ENCODE measurements at places on chromosomes 5 and 9. TPM values are rescaled to one million over a fixed set of nuclear protein-coding genes. Genes with fewer than 3 reads are reported as not detected.

DNA sequence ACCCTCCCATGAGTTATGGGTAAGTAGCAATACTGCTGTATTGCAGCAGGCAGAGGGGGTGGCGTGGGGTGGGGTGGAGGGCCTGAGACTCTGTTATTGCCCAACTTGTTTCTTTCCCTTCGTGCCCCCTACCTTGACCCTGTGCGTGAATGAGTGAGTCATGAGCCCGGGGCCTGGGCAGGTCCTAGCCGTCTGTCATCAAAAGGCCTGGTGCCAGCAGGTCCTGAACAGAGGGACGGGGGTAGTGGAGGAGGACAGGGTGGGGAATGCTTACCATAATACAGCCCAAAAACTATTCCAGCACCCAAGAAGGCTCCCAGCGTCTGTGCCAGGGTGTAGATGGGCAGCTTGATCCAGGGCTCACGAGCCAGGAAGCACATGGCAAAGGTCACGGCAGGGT, 4.3 kb downstream of the AQP3 start:
- H3K27me3 ChIP-seq = no peaks in the 10 kb centered on the region
- H3K4me3 ChIP-seq = no peak overlapping the region
- no peak overlapping the region for H3K27ac ChIP-seq
- DNase-seq = no peak
- peaks cover 28% of the 10 kb centered on the region for H3K36me3 ChIP-seq

DNA sequence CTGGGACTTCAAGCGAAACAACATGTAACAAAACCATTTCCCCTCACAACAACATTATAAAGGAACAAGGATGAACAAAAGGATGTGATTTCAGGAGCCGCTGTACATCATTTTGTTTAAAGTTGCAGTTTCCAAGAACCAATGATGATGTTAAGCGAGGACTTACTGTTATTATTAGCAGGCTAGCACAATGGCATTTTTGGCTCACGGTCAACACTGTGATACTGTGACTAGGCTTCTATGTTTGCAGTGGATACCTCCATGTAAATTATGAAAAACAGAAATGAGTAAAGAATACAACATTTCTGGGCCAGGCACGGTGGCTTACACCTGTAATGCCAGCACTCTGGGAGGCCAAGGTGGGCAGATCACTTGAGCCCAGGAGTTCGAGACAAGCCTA, 113.0 kb downstream of the AUH start:
- no peak overlapping the region for H3K27ac ChIP-seq
- no peak for DNase-seq
- no peaks in the 10 kb centered on the region for H3K36me3 ChIP-seq

- no peak for DNase-seq
- H3K4me3 ChIP-seq = no peak overlapping the region
- H3K27me3 ChIP-seq = no peaks in the 10 kb centered on the region
- H3K36me3 ChIP-seq = no peaks in the 10 kb centered on the region
Measured at GRCh38 chr9:76912636-76913275, 6.8 kb upstream of the PRUNE2 start.

- H3K27me3 ChIP-seq = no peaks in the 10 kb centered on the region
- no peak within 1 kb of the TSS for H3K4me3 ChIP-seq
- H3K4me1 ChIP-seq = no peaks in the 10 kb centered on the region
- no peak within 1 kb of the TSS for H3K27ac ChIP-seq
- no peaks in the 10 kb centered on the region for H3K36me3 ChIP-seq
- no peak for DNase-seq
Measured at GRCh38 chr5:55850839-55851674, at the start of gene IL31RA. TSS of gene IL31RA (plus strand) at chr5:55851357. CDS start at chr5:55851571, 214 bp downstream.

GRCh38 chr5:78518365-78519197, 130.0 kb downstream of the LHFPL2 start:
- no peaks in the 10 kb centered on the region for H3K36me3 ChIP-seq
- H3K27me3 ChIP-seq = no peaks in the 10 kb centered on the region
- peak overlapping the region; percentile 57 for H3K27ac ChIP-seq
- H3K4me3 ChIP-seq = no peak overlapping the region
- peaks cover 9% of the 10 kb centered on the region for H3K4me1 ChIP-seq

DNA sequence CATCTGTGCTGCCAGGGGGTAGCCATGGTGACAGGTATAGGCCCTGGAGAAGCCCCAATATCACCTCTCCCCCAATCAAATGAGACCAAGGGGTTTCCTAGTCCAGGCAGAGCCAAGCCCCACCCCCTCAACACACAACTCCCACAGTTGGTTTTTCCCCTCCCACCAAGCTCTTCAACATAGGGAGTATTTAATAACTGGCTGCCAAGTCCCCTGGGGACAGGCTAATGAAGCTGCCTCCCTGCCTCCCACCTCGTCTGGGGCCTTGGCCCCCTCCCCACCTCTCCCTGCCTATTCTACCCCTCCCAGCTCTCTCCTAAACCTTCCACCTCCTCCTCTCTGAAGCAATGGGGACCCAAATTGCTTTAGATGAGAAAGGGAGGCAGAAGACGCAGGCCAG, 23.4 kb downstream of the CPLX2 start:
- peaks cover 10% of the 10 kb centered on the region for H3K4me1 ChIP-seq
- H3K4me3 ChIP-seq = no peak overlapping the region
- no peaks in the 10 kb centered on the region for H3K27me3 ChIP-seq

- H3K4me3 ChIP-seq = no peak overlapping the region
- no peak overlapping the region for H3K27ac ChIP-seq
- no peak for DNase-seq
- H3K27me3 ChIP-seq = no peaks in the 10 kb centered on the region
Measured at GRCh38 chr5:67319935-67320725, 123.5 kb upstream of the CD180 start.

GRCh38 chr9:79768194-79768593, 196.4 kb downstream of the TLE4 start:
- no peaks in the 10 kb centered on the region for H3K4me1 ChIP-seq
- no peaks in the 10 kb centered on the region for H3K36me3 ChIP-seq
- DNase-seq = no peak
- no peak overlapping the region for H3K27ac ChIP-seq
- no peak overlapping the region for H3K4me3 ChIP-seq

DNA sequence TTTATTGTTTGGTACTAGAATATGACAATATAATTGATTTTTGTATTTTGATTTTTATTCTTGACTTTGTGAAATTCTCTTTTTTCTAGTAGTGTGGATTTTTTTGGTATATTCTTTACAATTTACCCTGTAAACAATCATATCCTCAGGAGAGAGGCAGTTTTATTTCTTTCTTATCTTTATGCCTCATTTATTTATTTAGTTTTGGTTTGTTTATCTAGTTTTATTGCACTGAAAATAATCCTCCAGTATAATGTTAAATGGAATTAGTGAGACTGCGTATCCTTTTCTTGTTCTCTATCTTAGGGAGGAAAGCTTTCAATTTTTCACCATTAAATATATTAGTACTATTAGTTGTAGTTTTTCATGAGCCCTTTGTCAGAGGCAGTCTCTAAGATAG, 109.4 kb downstream of the MACROH2A1 start:
- no peaks in the 10 kb centered on the region for H3K4me1 ChIP-seq
- no peaks in the 10 kb centered on the region for H3K36me3 ChIP-seq
- no peak overlapping the region for H3K4me3 ChIP-seq
- no peaks in the 10 kb centered on the region for H3K27me3 ChIP-seq
- DNase-seq = no peak

GRCh38 chr5:146034127-146034526, 71.2 kb downstream of the PLAC8L1 start:
- H3K4me1 ChIP-seq = no peaks in the 10 kb centered on the region
- H3K27me3 ChIP-seq = no peaks in the 10 kb centered on the region
- H3K36me3 ChIP-seq = no peaks in the 10 kb centered on the region
- no peak overlapping the region for H3K4me3 ChIP-seq

- no peaks in the 10 kb centered on the region for H3K27me3 ChIP-seq
- no peaks in the 10 kb centered on the region for H3K36me3 ChIP-seq
Measured at GRCh38 chr9:125513668-125514413, 193.2 kb downstream of the MAPKAP1 start.

GRCh38 chr9:98861781-98862504, 54.5 kb downstream of the GALNT12 start:
- H3K27me3 ChIP-seq = no peaks in the 10 kb centered on the region
- H3K4me3 ChIP-seq = no peak overlapping the region
- H3K4me1 ChIP-seq = no peaks in the 10 kb centered on the region
- DNase-seq = no peak
- no peaks in the 10 kb centered on the region for H3K36me3 ChIP-seq

- H3K36me3 ChIP-seq = no peaks in the 10 kb centered on the region
- no peak overlapping the region for H3K4me3 ChIP-seq
- no peak for DNase-seq
- H3K4me1 ChIP-seq = no peaks in the 10 kb centered on the region
- no peaks in the 10 kb centered on the region for H3K27me3 ChIP-seq
Measured at GRCh38 chr5:157469073-157469472, 9.1 kb downstream of the NIPAL4 start.

GRCh38 chr5:10503321-10503720, 60.5 kb upstream of the ANKRD33B start:
- H3K36me3 ChIP-seq = no peaks in the 10 kb centered on the region
- H3K27ac ChIP-seq = no peak overlapping the region
- no peak overlapping the region for H3K4me3 ChIP-seq

GRCh38 chr5:157283434-157283833, 17.5 kb downstream of the CYFIP2 start:
- H3K36me3 ChIP-seq = no peaks in the 10 kb centered on the region
- H3K27me3 ChIP-seq = no peaks in the 10 kb centered on the region
- no peak for DNase-seq
- no peaks in the 10 kb centered on the region for H3K4me1 ChIP-seq
- H3K27ac ChIP-seq = no peak overlapping the region

- H3K27me3 ChIP-seq = no peaks in the 10 kb centered on the region
- no peak within 1 kb of the TSS for H3K27ac ChIP-seq
- no peak within 1 kb of the TSS for H3K4me3 ChIP-seq
- H3K36me3 ChIP-seq = no peaks in the 10 kb centered on the region
Measured at GRCh38 chr5:42756606-42757601, at the start of gene CCDC152. TSS of gene CCDC152 (plus strand) at chr5:42756818. CDS start at chr5:42759122, 2,304 bp downstream.

GRCh38 chr9:34647651-34648050, 1.2 kb downstream of the GALT start:
- peak overlapping the region; percentile 70 for H3K27ac ChIP-seq
- H3K36me3 ChIP-seq = peaks cover 17% of the 10 kb centered on the region
- H3K4me3 ChIP-seq = peak overlapping the region; percentile 95
- peaks cover 65% of the 10 kb centered on the region for H3K4me1 ChIP-seq

BTNL8 gene
- total RNA-seq = 0.32 TPM

DMGDH gene
- total RNA-seq = 105 TPM

DNM1 gene
- 0.43 TPM for total RNA-seq

REEP2 gene
- not detected for total RNA-seq

GRM6 gene
- total RNA-seq = not detected

TMC1 gene
- not detected for total RNA-seq

TAF11L10 gene
- total RNA-seq = not detected

NRARP gene
- 1.4 TPM for total RNA-seq

PCDHGB4 gene
- total RNA-seq = 2.3 TPM
